Posterior vena cava (tissue), 2 donors: ENCODE measurements at places on chromosomes 11 and 22.
A peak's percentile ranks its signal among the peaks of the same experiment; 100 is the strongest.

GRCh38 chr22:44219101-44219870 lies 38.6 kb downstream of the PARVG start:
- peak; percentile 67 for DNase-seq

DNA sequence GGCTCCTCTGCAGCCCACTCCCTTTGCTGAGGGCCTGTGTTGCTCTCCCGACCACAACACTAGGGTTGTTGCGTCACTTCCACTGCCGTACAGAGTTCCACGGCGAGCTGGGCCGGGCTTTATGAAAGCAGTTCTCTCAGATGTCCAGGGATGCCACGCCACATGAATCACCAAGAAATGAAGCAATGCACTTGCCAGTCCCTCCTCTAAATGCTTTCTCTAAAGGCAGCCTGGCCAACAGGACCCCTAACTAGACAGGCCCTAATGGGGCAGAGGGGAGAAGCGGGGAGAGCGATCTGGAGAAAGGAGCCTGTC lies 188.7 kb downstream of the CTTN start:
- DNase-seq, result peak; percentile 45

DNA sequence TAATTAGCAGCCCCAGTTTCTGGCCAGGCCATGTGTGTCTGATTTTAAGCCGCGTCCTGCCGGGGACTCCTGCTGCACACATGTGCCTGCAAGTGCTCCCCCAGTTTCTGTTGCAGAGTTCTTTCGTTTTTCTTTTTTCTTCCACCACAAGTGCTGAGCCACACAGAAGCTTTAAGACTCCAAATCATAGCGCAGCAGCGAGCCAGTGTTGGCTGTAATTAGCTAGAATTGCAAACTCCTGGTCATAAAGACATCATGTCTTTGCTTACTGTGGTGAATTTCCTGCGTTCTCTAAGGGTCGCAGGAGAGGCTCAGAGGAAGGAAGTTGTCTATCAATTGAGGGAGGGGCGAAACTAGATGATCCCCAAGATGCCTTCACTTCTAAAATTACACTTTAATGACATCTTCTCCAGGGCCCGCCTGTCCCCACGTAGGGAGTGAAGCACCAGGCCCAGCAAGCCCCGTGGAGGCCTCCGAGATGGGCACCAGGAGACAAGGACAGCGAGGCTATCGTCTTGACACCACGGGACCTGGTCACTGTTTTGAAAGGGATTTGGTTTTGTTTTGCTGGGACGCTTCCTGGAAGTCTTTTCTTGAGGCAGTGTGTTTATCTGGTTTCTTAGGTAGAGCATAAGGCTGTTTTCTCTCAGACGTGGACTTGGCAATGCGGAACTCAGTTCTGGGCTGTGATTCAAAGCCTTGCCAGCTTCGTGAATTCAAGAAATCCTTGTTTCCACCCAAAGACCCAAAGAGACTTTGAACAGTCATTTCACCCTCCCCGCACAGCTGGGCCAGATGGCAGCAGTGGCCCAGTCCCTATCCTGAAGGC lies 71.8 kb downstream of the UBASH3B start:
- no peak for DNase-seq

DNA sequence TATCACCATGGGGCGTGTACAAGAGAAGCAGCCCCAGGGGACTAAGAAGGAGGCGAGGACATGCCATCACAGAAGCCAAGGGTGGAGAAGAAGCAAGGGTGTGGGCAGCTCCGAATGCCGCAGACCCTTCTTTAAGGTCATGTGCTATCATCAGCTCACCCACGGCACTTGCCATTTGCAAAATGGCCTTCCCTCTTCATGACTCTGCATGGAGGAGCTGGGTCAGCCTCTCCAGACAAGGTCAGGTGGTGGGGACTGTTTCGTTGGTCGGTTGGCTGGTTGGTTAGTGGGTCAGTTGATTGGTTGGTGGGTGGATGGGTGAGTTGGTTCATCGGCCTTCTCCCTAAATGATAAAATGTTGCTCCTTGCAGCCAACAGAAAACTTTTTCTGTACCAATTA lies 622.5 kb downstream of the TBC1D22A start:
- DNase-seq, result peak; percentile 42
